ENCODE measurements at places on chromosomes 1 and 21.

- DNase-seq: no peak
Measured at GRCh38 chr1:212186427-212187207, 98.6 kb upstream of the PPP2R5A start.

GRCh38 chr1:109621379-109622136 is 1.9 kb downstream of the AMPD2 start:
- no peak for DNase-seq

DNA sequence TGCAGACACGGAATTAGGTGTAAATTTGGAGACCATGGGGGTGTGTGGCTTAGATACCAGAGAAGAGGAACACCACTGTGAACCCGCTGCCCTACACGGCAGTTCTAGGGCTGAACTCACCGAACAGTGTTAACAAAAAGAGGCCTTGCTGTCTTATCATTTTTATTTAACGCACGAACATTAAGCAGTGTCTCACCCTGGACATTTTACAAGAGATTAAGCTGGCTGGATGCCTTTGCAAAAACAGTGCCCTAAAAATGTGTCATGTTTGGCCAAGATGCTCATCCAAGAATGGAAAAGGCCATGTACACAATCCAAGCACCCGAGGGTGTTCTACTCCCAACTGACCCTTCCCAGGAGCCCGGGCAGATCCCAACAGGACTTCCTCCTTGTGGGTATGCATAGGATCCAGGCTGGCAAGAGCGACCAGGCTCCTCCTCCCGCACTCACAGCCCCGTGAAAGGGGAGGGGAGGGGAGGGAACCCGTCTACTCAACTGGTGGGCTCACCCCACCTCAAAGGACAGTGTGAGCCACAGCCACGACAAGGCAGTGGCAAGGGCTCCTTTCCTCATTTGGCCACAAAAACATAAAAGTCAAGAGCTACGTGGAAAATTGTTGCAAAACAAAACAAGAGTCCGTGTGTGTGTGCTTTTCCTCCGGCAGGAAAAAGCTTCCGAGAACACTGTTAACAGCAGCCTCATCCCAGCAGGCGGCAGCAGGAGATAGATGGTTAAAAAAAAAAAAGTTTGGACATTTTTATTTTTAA is 20.3 kb downstream of the C2CD2 start:
- DNase-seq: no peak

DNA sequence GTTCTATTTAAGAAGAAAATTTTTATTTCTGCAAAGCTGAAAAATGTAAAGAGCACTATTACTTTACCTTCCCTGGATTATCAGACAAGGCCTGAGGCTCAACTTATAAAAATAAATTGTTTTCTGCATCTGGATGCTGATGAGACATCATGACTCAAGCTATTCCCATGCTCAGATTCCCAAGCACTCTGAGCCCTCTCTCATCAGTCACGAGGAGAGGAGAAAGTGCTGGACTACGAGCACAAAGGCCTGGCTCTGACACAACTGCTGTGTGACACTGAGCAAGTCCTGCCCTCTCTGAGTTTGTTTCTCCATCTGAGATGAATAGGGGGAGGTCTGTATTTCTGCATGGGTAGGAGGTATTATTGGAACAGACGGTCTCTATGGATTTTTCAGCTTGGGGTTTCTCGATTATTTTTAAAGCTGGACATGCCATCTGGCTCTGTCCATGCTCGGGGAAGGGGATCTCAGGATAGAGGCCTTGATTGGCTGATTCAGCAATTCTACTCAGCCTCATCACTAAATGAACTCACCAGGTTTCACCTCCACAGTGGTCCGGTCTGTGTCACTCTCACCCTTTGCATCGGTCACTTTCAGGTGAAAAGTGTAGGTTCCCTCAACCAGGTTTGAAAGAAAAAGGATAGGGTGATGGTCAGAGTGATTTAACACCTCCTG is 107.7 kb downstream of the KIAA0319L start:
- peak; percentile 94 for DNase-seq

DNA sequence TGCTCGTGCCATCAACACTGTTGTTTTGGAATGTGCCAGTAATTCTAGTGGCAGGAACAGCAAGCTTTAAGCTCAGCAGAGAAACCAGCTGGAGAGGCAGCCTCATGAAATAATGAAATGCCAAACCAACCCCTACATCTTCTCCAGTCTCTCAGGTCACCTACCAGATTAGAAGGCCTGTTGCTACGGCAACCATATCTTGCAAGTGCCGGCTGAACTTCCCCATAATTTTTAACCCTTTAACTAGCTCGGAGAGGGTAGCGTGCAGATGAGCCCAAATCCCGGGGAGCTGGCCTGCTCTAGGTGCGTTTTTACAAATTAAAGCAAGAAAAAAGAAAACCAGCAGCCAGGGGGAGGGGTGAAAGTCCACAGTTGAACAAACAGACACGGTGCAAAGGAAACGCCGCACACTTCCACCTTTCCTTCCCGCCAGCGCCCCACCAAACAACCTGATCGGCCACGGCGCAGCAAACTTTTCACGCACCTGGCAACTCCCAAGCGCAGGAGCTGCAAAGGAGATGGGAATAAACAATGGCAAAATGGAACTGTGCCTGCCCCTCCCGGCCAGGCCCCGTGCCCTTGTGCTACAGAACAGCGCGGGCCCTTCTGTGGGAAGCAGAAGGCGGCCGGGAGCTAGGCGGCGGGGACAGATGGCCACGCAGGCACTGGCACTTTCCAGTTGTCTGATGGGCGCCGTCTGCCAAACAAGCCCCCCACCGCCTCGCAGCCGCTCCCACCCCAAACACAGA is 50.1 kb downstream of the SSBP3 start:
- DNase-seq: no peak

GRCh38 chr1:3543076-3544039 is 68.0 kb downstream of the MEGF6 start:
- DNase-seq: peak; percentile 15

GRCh38 chr1:93616221-93616995 is 65.2 kb downstream of the BCAR3 start:
- DNase-seq: no peak

- no peak for DNase-seq
Measured at GRCh38 chr1:172390683-172391551, 29.6 kb upstream of the C1orf105 start.

- no peak for DNase-seq
Measured at GRCh38 chr1:185636848-185637247, 97.3 kb upstream of the HMCN1 start.

DNA sequence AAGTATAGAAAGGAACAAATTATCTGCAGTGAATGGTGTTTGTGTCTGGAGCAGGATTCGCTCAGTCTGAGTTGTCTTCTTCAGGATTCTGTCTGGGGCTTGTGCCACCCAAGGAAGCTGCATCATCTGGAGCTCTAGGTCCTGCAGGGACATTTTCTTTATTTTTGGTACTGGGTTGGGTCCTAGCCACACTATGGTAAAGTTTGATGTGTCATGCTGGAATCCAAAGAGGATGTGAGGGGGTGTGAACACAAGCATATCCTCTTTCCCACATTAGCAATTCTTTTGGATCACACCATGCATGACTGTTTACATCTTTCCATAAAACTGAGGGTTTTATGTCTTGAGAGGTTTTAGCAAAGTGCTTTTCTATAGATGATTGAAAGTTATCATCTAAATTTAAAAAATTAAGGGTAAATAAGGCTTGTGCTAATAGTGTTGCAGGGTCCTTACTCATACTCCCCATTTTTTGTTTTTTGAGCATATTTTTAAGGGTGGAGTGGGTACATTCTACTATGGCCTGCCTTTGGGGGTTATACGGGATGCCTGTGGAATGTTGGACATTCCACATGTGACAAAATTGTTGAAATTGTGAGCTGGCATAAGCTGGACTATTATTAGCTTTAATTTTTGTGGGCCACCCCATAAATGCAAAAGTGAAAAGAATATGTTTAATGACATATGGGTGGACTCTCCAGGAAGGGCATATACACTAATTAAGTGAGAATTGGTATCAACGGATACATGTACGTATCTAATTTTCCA is 152.0 kb upstream of the HMCN1 start:
- DNase-seq: no peak

GRCh38 chr1:7780976-7781375 is 3.1 kb upstream of the PER3 start:
- no peak for DNase-seq

DNA sequence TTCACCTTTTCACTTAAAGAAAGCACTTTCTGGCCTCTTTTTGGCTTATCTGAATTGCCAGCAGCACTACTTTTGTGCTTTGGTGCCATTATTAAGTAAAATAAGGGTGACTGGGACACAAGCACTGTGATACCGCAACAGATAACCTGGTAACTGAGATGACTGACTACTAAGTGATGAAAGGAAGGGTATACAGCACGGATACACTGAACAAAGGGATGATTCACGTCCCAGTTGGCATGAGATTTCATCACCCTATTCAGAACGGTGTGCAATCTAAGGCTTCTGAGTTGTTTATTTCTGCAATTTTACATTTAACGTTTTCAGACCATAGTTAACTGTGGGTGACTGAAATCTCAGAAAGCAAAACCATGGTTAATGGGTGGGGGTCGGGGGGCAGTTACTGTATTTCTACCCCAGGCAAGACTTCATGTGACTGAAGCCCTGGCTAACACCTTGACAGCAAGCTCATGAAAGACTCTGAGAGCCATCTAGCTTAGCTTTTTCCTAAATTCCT is 102.8 kb downstream of the CLIC6 start:
- DNase-seq: no peak

- DNase-seq: no peak
Measured at GRCh38 chr1:47618830-47619229, 181.0 kb downstream of the FOXD2 start.

GRCh38 chr1:73637264-73637663 is 560.7 kb downstream of the LRRIQ3 start:
- no peak for DNase-seq

- DNase-seq: peak; percentile 81
Measured at GRCh38 chr1:192951691-192952460, 107.3 kb downstream of the UCHL5 start.

DNA sequence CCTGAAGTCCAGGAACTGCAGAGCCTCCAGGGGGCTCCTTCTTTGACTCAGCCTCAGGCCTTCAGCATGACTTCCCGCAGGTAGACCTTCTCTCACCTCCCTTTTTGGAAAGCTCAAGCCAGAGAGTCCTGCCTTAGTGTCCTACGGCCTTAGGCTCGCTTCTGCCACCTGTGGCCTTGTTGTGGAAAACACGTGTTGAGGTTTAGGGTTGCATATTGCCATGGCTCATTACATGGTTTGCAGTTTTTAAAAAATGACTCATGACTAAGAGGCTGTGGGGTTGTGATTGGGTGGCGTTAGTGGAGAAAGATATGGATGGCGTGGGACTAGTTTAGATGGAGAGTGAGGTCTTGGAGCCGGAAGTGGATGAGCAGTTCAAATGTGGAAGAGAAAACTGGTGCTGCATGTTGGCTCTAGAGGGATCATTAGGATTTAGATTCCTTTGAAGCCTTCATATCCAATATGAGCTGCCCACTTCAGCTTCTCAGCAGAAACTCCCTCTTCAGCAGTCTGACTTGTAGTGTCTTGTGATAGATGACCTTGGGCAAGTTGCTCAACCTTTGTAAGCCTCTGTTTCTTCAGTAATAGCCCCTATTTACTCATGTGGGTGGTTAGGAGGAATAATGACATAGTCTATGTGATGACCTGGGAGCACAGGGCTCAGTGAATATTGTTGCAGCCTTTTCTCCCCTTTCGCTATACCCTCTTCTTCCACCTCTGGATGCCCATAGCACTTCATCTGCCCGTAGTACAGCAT is 6.5 kb upstream of the FGGY start:
- no peak for DNase-seq

GRCh38 chr1:177255411-177255810 is 84.7 kb downstream of the BRINP2 start:
- peak; percentile 36 for DNase-seq

DNA sequence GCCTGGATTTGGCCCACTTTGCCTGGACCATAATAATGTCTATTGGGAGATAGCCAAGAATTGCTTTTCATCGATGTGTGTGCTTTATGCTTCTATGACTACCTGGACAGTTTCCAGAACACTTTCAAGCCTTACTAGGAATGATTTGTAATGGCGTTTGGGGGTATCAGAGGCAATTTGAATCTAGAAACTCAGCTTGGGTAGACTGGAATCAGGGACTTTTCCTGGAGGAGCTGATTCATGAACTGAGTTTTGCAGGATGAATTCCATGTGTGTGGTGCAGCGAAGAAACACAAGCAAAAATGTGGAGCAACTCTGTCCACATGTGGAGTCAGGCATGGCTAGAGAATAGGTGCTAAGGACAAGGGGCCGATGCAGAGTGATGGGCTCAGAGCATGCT is 11.9 kb upstream of the TMEM61 start:
- no peak for DNase-seq

GRCh38 chr1:153636312-153636711 is 2.4 kb downstream of the CHTOP start:
- no peak for DNase-seq

DNA sequence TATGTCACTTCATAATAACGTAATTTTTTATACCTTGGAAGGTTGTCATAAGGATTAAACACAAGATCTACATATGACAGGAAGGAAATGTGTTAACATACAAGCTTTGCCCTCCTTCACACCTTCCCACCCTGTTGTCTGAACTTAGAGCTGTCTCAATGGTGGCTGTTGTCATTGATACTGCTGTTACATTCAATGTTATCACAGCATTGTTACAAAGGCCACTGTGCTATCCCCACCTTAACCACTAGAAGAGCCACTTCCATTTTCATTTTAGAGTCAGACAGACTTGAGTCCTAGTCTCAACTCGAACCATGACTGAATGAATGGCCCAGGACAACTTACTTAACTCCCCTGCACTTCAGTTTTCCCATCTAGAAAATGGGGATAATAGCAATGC is 31.2 kb downstream of the TAS1R2 start:
- DNase-seq: no peak

- no peak for DNase-seq
Measured at GRCh38 chr1:8571200-8571984, 246.0 kb downstream of the RERE start.

DNA sequence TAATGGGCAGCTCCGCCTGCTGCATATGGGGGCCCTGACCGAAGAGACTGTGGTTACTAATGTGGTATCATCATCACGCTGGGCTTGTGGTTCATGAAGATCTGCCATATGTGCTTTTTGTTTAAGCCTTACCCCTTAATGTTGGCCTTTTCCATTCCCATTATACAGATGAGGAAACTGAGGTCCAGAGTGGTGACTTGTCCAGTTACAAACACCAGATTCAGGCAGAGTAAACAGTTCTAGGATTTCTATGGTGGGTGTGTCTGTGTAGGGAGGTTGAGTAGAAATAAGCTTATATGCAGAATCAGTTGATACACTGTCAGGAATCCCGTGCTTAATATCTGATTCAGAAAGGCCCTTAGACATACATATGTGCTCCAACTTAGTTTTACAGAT is 691 bp downstream of the UTP11 start:
- DNase-seq: no peak

DNA sequence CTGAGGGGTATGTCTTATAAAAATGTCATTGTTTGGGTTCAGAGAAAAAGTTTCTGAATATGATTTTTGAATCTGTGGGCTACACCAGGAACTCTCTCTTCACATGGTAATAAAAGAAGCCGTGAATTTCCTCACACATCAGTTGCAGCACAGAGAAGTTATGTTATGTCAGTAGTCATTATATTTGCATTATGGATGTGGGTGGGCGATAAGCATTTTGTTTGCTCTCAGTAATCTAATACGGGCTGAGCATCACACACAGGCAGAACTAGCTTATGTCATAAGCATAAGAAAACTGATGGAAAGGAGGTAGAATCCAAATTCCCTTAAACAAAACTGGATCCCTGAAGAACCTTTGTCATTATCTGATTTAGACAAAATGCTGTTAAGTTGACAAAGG is 70.8 kb downstream of the PRDM2 start:
- no peak for DNase-seq
